ENCODE measurements at places on chromosomes 16 and 17.

DNA sequence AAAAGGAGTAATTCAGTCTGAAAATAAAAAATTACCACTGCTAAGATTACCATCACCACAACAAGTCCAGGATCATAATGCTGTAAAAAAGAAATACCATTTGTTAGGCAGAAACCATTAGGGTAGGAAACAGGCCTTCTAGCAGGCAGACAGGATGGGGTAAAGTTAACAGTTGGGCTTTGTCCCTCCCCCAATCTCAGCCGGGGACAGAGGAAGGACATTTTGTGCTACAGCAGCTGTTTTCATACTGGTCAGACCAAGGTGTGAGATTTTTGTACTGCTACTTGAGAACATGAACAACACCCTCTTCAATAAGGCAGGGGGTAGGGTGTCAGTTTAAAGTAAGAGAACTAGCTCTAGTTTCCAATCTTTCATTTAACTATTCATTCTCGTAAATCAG, 49.2 kb upstream of the ITGA2B start:
- DNase-seq = no peak

DNA sequence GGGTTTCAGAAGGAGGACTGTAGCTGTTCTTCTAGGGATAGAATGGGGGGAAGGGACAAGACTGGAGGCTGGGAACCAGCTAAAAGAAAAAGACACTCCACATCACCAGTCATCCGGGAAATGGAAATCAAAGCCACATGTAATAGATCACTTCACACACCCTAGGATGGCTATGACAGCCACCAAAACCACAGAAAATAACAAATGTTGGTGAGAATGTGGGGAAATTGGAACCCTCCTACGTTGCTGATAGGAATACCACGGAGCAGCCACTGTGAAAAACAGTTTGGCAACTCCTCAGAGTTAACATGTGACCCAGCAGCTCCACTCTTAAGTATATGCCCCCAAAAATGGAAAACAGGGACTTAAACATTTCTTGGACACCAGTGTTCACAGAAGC, 2.3 kb downstream of the TLE7 start:
- DNase-seq = no peak

DNA sequence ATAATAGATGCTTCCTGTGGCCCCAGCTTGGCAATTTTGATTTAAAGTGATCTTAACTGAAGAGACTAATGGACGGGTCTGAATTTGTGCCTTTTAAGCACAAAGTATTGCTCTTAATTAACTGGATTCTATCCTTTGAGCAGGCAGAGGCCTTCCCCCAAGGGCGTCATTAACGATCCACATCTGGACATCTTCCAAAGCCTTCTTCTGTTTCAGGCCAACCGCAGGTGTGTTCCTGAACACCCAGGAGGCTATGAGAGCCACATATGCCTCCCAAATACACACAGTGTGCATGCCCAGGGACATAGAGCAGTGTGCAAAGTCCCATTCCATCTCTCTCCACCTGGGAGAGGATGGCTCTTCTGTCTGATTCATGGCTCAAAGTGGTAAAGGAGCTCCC, 42.3 kb downstream of the MAPT start:
- DNase-seq = no peak

DNA sequence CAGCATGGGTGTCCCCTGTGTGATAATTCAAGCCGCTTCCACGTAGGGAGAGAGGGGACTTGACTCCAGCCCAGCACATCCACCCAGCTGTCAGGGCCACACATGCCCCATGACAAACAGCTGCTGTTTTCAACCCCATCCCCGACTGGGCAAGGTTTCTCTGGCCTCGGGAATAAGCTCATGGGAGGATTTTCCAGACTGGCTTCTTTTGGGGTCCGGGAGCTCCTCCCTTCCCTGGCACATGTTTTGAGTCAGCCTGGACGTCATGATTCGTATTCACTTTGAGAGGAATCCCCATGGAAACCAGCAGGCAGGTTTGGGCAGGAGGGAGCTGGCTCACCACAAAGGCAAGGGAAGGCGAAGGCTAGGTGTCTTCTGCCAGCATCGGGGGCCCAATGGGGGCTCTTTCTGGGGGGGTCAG, 156.4 kb downstream of the CMIP start:
- DNase-seq = no peak

Measured in inflammatory macrophage treated with lipopolysaccharide for 1 hour (primary cell).